Activated CD4-positive, CD25-positive, alpha-beta regulatory T cell treated with anti-CD3 and anti-CD28 coated beads, Interleukin-2, amount 50 U/mL, for 24 hours (primary cell): ENCODE measurements at places on chromosomes 5 and 9.

- ATAC-seq: no peak
Measured at GRCh38 chr9:85522459-85523092, 219.2 kb downstream of the AGTPBP1 start.

DNA sequence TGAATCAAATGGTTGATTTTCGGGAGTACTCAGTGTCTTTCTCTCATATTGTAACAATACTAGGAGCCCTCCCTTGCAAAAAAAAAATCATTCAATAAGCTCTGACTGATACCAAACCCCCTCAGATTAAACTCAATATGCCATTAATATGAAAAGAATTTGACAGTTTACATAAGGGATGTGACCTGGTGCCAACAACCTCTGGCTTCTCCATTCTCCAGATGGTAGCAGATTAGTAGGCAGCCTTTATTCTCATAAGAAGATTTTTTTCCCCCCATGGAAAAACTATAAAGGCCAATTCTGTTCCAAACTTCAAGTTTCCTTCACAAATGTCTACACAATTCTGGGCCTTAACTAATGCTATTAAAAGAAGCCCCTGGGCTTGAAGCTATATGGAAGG is 96.5 kb downstream of the EFNA5 start:
- ATAC-seq: no peak

DNA sequence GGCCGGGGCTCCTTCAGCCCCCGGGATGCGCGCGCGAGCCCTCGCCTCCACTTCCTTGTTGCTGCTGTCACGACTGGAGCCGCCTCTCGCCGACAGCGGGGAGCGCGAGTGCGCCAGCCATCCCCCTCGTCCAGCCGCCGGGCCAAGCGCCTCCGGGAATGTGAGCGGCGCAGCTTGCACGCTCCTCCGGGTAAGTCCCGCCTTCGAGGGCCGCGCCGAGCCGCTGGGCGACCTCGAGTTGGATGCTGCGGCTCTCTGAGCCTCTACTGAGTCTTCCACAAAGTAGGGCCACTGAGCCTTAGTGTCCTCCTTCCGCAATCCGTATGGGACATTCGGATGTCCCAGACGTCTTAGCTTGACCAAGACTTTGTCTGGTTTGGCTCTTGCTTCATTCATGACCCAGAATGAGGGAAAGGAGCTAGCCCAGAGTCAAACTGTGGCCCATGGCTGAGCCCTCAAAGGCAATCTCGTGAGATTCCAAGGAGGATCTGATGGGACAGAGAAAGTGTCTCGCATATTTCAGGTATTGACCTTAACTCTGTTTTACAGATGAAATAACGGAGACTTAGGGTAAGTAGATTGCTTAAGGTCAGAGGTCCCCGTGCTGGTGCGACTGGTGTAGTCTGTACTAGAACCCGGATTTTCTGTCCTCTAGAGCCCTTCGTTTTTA is 586 bp downstream of the HMGXB3 start:
- ATAC-seq: peak; percentile 18

DNA sequence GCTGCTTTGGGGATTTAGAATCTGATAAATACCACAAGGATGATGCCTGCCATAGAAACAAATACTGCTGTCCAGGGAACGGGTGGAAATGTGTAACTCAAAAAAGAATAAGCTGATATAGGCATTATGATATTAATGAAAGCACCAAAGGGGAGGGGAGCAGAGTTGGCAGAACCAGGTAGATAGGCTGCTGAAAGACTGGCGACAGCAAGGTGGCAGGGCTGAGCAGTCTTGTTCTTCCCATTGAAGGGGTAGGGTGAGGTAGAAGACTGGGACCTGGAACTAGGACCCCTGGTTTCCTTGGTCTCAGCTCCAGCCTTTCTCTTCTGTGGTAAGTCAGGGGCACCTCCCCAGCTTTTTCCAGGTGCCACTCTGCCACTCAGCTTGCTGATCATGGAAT is 31.4 kb upstream of the TMOD1 start:
- ATAC-seq: no peak

DNA sequence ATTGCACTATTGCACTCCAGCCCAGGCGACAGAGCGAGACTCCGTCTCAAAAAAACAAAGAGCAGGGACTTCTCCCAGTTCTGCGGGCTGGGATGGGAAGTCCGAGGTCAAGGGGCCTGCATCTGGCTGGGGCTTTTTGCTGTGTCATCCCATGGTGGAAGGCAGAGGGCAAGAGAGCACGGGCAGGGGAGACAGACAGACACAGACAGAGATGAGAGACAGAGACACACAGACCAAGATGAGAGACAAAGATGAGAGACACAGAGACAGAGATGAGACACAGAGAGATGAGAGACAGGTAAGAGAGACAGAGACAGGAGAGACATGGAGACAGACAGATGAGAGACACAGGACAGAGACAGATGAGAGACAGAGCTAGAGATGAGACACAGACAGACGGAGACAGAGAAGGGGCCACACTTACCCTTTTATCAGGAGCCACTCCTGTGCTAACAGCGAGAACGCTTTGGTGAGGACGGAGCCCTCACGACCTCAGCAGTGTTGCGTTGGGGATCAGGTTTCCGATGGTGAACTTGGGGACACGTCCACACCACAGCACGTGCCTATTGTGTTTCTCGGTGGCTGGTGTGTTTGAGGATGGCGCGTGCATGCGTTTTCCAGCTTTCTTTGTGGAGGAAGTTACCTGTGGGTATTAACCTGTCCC is 8.9 kb upstream of the TOR4A start:
- ATAC-seq: no peak

DNA sequence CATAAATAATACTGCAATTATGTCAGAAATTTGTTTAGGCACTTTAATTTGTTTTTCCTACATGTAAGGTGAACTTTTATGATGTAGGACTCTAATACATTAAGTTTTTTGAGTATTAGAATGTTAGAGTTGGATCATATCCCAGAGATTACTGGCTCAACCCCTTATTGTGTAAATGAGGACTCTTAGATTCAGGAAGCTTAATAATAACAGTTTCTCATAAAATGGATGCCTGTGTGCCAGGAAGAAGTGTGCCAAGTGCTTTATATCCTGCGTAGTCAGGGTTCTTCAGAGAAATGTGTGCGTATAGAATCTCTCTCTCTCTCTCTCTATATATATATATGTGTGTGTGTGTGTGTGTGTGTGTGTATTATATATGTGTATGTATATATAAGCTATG is 388.5 kb downstream of the CAAP1 start:
- no peak for ATAC-seq

- ATAC-seq: no peak
Measured at GRCh38 chr5:66689522-66690220, 93.5 kb downstream of the MAST4 start.

- no peak for ATAC-seq
Measured at GRCh38 chr9:108830272-108830671, 25.5 kb downstream of the ACTL7B start.

- no peak for ATAC-seq
Measured at GRCh38 chr5:65252977-65253376, 228.7 kb downstream of the ADAMTS6 start.

- peak; percentile 93 for ATAC-seq
Measured at GRCh38 chr9:128249908-128250838, 25.6 kb downstream of the GOLGA2 start.

DNA sequence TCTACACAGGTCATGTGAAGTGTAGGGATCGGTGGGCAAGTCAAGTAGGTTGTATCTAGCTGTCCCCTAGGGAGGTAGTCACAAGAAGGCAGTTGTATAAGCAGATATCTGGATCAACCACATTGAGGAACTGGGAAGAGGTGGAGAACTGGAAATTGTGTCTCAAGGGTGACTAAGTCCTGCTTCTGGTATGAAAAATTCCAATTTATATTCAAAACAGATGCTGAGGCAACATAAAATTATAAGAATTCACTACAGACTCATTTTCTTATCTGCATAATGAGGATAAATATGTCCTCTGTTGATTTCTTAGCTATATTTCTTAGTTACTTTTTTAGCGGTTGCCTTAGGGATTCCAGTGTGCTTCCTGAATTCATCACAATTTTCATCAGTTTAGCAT is 46.8 kb downstream of the GALNT12 start:
- no peak for ATAC-seq

DNA sequence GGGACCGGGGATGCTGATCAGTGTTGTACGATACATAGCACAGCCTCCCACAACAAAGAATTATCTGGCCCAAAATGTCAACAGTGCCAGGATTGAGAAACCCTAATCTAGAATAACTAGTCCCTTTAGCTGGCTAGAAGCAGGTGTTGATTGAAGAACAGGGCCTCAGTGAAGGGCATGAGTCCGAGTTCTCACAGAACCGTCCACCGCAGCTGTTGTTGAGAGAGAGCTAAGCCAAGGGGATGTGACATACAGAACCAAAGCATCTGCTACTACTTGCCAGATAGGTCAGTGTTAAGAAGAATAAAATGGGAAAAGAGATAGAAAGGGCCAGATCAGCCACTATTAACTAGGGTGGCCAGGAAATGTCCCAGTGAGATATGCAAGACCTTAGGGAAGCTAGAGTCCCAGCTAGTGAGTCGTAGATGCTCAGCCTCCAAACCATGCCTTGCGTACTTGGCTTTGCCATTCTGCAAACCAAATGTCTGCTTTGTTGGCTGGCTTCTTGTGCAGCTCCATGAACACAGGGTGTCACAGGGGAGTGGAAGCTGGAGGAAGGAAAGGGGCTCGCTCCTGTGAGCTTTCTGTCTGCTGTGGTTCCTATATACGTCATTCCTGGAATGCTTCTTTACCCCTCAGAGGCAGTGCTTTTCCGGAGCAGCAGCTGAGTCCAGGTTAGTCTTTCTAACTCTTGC is 68.9 kb downstream of the FBXO38 start:
- ATAC-seq: no peak

DNA sequence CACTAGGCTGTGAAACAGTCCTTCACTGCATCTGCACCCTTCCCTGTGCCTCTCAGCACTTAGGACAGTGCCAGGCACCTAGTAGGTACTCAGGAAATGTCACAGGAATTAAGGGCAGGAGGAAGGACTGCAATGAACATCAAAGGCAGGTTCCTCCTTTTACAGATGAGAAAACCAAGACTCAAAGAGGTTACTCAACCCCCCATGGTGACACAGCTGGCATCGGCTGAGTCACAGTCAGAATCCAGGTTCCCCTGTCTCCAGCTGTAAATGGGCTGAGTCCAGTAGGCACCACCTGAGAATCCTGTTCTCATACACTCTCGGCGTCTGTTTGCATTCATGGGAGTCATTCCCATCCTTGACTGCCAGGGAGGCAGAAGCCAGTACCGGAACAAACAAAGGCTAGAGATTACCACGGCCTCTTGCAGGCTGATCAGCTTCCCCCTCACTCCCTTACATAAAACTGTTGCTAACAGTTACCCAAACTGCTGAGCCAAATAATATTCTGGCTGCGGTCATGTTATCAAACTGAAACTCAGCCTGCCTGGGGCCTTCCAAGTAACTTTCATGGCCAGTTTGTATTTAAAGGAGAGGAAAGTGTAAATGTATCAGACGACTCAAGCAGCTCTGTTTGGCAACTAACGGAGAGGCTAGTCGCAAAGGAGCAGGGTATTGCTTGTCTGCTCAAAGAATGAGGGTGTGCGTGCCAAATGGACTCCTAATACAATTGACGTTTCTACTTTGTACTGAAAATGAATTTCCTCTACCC is 201.7 kb downstream of the PAPPA start:
- no peak for ATAC-seq

DNA sequence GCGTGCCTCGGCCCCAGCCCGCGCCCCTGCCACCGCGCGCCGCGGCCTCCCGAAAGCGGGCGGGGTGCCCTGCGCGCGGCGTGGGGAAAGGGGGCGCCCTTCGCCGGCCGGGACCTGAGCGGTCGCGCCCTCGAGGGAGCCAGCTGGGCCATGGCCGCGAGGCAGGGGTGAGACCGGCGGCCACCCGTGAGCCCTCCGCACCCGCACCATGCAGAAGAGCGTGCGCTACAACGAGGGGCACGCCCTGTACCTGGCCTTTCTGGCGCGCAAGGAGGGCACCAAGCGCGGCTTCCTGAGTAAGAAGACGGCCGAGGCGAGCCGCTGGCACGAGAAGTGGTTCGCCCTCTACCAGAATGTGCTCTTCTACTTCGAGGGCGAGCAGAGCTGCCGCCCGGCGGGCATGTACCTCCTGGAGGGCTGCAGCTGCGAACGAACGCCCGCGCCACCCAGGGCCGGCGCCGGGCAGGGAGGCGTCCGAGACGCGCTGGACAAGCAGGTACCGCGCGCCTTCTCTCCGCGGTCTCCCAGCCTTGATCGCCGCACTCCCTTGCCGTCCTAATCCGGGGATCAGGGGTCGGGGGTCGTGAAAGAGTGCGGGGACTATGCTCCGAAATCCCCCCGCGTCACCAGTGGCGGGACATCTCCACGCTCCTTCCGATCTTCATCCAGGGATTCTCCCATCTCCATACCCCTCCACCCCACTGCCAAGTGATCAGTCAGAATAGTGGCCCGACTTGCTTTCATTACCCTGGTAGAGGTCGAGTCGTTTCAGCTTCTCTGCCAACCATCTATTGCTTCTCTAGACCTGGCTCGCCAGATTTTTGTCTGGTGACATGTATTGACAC is 590 bp downstream of the RASGRF2 start:
- ATAC-seq: peak; percentile 57

GRCh38 chr9:111700776-111701175 is 39.4 kb downstream of the GNG10 start:
- ATAC-seq: no peak

DNA sequence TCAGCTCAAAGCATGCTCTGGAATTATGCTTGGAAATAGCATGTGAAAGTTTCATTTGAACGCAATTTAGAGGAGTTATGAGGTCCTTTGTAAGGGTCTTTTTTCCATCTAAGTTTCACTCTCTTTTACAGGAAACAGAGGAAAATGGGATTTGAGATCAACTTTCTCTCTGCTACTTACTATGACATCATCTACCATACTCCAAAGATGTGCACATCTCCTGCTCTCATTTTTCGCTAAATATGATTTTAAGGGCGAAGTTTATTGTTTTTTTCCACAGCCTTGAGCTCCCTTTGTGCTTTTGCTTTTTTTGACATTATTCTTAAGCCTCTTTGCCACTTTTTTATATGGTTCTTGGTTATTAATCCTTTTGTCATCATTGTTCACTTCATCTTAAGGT is 125.6 kb downstream of the NNT start:
- ATAC-seq: no peak

- ATAC-seq: no peak
Measured at GRCh38 chr5:149497357-149497756, 53.9 kb downstream of the CSNK1A1 start.

GRCh38 chr5:132177691-132178149 is 49.9 kb downstream of the P4HA2 start:
- ATAC-seq: no peak
